ENCODE measurements at places on chromosomes 2 and 18.

- no peak for DNase-seq
Measured at GRCh38 chr2:60299179-60299578, 254.3 kb downstream of the BCL11A start.

DNA sequence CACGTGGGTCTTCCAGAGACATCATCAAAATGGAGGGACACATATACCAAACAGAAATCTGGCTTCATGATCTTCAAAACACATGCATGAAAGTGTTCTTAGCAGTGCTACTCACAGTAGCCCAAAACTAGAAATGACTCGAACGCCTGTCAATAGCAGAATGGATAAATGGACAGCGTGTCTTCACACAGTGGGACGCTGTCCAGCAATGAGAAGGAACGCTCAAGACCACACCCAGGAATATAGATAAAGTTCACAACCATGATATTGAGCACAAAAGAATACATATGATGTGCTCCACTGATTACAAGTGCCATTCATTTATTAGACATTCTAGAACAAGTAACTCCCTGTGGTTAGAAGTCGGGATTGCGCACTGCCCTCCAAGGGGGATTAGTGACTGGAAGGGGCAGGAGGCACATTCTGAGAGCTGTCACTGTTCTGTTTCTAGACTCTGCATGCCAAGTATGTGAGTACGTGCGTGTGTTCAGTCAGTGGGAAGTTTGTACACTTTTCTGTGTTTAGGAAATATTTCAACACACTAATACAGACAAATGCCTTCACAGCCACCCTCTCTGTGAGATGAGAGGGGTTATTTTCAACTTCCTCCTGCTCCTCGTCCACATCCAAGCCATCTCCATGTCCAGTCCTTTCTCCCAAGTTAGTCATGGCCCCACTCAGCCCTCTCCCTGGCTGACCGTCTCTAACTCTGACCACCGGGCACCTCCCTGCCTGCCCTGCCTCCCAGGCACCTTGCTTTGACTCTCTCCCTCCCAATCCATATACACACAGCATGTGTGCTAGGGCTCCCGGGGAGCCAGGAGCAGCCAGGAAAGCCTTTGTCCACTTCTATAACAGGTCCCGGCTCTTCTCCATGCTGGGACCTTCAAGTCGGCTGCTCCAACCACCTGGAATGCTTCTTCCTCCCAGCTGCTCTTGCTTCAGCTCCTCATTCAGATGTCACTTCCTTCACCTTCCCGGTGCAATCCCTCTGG is 26.9 kb upstream of the TNS1 start:
- no peak for DNase-seq

DNA sequence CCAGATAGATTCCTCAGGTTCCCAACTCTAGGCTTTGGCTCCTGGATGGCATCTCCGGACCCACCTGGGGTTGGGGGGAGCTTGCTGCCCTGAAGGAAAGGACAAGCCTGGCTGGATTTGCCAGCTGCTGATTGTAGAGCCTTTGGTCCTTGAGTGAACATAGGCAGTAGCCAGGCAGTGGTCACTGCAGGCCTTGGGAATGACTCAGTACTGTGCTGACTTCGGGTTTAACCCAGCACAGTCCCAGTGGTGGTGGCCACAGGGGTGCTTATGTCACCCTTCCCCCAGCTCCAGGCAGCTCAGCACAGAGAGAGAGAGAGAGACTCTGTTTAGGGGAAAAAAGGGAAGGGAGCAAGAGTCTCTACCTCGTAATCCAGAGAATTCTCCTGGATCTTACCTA is 27.7 kb upstream of the ACTR2 start:
- no peak for DNase-seq

GRCh38 chr2:100107440-100107839 is 35.0 kb downstream of the AFF3 start:
- no peak for DNase-seq

GRCh38 chr2:54975598-54976492 is 74.4 kb downstream of the RTN4 start:
- DNase-seq: no peak

DNA sequence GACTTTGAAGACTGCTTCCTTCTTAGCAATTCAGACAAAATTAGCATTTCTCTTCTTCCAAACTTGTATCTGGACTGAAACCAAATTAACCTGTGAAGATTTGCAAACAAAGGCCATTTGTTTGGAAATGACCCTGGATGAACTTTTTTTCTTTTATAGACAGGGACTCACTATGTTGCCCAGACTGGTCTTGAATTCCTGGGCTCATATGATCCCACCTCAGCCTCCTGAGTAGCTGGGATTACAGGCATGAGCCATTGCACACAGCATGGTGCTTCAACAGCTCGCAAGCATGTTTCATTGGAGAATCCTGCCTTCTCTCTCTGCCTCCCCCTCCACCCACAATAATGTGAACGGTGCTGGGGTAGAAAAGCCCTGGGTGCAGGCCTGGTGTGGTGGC is 170.2 kb downstream of the ARL4C start:
- no peak for DNase-seq

DNA sequence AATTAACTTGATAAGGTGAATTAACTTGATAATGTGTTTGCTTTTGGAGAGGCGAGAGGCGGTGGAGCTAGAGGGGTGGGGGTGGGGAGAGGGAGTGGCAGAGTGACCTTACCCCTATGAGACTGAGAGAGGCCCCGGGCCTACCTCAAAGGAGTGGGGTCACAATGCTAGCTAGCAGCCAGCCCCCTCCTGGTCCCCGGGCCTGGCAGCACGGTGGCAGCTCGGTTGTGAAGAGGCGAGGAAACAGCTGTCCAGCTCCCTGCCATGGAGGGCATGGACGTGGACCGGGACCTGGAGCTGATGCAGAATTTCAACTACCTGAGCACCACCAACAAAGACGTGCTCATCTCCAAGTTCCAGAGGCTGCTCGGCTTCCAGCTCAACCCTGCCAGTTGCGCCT is 123.9 kb downstream of the RGPD3 start:
- DNase-seq: no peak

Measured in GM18507 (cell line).